ENCODE measurements at places on chromosomes 3 and 15.

DNA sequence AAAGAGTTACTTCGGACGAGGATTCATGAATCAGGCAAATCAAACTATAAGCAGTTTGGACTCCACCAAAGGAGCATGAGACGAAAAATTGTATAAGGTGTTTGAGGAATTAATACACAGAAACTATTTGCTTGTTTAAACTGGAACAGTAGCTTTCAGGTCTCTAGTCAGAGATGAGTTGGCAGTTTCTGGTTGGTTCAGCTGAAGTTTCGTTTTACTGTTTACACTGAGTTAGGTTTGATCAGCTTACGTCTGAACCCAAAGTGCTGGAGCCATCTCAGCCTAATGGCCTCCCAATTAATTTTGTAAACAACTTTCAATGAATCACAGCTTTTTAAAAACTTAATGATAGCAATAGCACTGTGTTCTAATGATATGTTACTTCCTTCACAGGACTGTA, 703.7 kb downstream of the NLGN1 start:
- DNase-seq = no peak

GRCh38 chr3:97711654-97712053, 52.9 kb upstream of the ARL6 start:
- DNase-seq = no peak

GRCh38 chr15:49415149-49415548, 7.9 kb upstream of the FGF7 start:
- DNase-seq = no peak

GRCh38 chr3:143697975-143698374, 150.3 kb downstream of the SLC9A9 start:
- DNase-seq = no peak

- DNase-seq = no peak
Observed at GRCh38 chr3:27526614-27527315, 42.6 kb upstream of the SLC4A7 start.

- peak; percentile 71 for DNase-seq
Observed at GRCh38 chr3:155079468-155079745, 712 bp upstream of the MME start.

GRCh38 chr3:11096266-11097139, 57.8 kb upstream of the HRH1 start:
- DNase-seq = peak; percentile 80

- no peak for DNase-seq
Observed at GRCh38 chr3:196273655-196274054, 13.9 kb downstream of the PCYT1A start.

- DNase-seq = no peak
Observed at GRCh38 chr3:171206283-171206682, 179.8 kb upstream of the SLC2A2 start.

- peak; percentile 27 for DNase-seq
Observed at GRCh38 chr3:59450946-59451763, 401.3 kb upstream of the CFAP20DC start.

DNA sequence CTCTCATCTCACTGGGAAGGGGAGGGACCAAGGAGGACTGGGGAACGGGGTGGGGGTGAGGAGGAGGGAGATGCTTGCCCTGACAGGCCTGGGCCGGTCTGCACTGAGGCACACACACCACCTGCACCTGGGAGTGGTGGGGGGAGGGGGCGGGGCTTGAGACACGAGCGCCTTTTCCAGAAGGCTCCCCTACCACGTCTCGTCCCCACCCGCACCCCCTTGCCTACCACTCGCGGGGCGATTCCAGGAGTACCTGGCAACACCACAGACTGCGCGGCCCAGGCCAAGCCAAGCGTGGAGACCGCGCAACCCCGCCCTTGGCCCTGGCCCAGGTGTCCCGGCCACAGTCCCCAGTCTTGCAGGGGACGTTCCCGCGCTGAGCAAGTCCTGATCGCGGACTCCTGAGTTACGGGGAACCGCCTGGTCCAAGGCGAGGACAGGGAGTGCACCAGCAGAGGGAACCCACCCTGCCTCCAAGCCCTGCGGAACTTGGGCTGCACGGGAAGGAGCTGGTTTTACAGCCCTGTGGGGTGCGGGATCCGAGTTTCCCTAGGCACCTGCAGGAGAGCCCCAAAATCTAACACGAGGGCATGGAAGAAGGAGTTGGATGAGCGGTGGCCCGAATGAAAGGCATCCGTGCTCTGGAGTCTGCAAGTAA, 68.1 kb upstream of the SH3GL3 start:
- no peak for DNase-seq

DNA sequence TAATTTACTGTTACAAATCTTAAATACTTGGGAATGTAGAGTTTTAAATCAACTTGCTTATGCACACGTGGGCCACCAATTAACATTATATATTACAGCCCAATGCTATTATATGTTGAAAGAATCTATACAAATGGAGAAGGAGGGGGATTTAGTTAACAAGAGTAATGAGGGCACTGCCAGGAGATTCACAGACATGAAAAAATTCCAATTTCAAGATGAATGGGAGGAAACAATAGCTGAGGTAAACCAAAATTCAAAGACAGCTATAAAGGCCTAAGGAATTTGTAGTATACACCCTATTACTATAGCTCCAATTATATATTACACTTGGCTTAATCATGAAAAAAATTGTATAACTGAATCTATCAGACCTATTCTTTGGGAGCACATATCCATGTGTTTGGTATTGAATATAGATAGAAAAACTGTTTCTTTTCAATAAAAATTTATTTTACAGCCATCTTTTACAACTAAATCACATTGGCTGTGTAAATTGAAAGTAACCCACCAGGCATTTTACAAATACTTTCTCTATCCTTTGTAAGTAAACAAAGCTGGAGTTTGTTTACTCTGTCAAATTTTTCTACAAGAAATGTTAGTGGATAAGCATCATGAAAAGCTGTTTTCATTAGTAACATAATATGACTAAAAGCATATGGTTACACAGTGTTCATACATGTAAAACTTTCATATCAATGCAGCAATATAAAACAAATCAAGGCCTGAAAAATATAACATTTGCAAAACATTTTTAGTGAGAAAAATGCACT, 1045.8 kb downstream of the ROBO1 start:
- DNase-seq = no peak

GRCh38 chr3:81295906-81296577, 465.4 kb downstream of the GBE1 start:
- no peak for DNase-seq

DNA sequence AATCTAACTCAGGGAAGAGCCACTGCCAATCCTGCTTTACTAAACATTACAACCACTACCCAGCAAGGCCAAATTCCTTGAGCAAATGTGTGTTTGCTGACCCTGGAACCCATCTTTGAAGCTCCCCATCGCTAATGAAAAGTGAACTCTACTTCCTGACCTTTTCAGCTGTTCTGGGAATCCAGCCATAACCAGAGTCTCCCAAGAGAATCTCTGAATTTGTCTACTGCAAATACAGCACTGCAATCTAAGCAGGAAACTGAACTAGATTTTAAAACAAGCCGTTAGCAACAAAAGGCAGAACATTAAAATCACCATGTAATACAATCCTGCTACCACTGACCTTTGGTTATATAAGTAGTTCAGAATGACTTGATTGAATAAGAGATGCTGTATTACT, 309.2 kb downstream of the MAGI1 start:
- DNase-seq = peak; percentile 87

DNA sequence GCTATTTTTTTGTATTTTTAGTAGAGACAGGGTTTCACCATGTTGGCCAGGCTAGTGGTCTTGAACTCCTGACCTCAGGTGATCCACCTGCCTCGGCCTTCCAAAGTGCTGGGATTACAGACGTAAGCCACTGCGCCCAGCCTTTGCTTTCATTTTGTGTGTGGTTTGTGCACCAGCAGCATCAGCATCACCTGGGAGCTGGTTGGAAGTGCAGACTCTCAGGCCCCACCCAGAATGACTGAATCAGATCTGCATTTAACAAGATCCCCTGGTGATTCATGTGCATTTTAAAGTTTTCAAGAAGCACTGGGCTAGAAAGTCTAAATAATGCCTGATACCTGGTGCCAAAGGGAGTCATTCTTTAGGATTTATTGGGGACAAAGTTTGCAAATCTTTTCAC, 73.4 kb upstream of the BNIP2 start:
- no peak for DNase-seq

- peak; percentile 21 for DNase-seq
Observed at GRCh38 chr3:134340362-134340981, 33.8 kb downstream of the AMOTL2 start.

DNA sequence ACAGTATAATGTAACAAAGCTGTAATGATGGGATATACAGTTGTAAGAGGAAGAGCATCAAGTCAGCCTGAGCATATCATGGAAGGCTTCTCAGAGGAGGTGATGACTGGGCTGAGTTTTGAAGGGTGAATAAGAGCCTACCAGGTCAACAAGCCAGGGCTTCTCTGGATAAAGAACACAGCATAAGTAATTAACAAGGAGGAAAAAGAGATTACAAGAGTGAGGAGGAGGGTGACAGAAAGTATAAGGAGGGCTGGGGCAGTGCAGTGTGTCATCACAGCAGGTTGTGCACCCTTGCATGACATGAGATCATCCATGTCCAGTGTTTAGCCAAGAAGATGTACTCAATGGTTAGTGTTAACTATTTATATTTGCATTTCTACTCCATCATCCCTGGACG, 16.9 kb upstream of the SPATA12 start:
- DNase-seq = no peak

GRCh38 chr3:12662593-12663400, 1.1 kb downstream of the RAF1 start:
- peak; percentile 29 for DNase-seq

- no peak for DNase-seq
Observed at GRCh38 chr3:187798126-187798525, 52.9 kb upstream of the BCL6 start.

- peak; percentile 72 for DNase-seq
Observed at GRCh38 chr3:183764847-183765731, 60.3 kb downstream of the MAP6D1 start.

DNA sequence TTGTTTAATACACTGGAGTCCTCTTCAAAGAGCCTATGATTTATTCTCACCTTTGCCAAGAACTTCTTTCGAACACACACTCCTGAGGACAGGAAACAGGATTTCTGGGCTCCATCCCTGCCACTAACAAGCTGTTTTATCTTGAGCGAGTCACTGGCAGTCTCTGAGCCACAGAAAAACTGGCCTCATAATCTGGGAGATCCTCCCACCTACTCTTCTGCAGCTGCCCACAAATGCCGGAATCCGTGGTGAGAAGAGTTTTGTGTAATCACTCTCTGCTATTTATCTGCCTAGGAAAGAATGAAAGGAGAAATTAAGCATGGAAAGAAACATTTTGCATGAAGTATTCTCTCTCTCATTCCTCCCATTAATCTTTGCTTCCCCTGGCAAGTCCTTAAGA, 172.0 kb upstream of the TRIM42 start:
- DNase-seq = no peak

GRCh38 chr3:148641722-148642121, 56.0 kb upstream of the AGTR1 start:
- DNase-seq = no peak

DNA sequence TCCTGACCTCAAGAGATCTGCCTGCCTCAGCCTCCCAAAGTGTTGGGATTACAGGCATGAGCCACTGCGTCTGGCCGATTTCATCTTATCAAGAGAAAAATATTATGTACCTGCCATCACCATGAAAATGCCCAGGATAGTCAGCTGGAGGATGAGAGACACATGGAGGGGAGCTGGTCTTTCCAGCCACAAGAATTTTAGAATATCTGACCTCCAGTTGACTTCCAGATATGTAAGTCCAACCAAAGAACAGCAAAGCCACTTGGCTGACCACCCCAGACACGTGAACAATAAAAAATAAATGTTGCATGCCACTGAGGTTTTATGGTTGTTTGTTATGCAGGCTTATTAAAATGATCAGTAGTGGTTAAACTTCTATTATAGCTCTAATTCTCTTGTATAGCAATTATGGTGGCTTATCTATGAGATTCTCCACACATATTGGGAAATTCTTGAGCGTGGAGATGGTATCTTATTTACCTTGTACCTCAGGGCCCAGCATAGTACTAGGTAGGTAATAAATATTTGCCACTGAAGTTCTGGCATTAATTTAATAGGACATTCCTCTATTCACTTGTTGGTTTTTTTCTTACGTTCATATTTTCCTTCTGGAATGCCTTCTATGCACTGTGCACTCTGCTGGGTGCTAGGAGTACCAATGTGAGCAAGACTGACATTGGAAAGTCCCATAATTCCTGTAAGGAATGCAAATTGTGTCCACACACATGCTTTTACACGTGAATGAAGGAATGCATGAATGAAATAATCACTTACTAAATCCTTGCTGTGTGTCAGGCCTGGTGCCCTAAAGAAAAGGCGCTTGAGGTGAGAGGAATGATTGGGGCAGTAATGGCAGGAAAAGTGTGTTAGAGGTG, 77.6 kb downstream of the EDEM1 start:
- peak; percentile 85 for DNase-seq

DNA sequence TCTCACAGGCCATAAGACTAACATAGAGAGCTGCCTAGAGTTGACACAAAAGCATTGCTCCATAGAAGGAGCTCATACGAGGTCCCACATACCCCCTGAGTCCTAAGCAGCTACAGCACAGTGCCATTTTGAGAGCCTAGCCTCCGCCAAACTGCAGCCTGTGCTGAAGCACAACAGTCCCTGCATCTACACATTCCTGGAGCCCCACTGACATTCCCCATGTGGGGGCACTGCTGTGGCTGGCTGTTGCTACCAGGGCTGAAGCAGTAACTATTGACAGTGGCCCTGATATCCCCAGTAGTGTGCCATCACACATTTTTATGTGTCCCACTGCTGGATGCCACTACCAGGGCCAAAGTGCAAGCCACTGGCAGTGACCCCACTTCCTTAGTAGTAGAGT, 80.3 kb downstream of the CERS3 start:
- no peak for DNase-seq

DNA sequence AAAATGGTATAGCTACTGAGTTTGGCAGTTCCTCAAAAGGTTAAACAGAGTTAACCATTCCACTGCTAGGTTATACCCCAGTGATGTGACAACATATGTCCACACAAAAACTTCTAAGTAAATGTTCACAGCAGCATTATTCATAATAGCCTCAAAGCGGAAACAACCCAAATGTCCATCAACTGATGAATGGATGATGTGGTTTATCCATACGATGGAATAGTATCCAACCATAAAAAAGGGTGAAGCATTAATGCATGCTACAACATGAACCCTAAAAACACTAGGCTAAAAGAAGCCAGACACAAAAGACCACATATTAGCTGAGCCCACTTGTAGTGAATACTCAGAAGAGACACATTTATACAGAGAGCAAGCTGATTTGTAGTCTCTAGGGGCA, 9.0 kb downstream of the XXYLT1 start:
- no peak for DNase-seq

DNA sequence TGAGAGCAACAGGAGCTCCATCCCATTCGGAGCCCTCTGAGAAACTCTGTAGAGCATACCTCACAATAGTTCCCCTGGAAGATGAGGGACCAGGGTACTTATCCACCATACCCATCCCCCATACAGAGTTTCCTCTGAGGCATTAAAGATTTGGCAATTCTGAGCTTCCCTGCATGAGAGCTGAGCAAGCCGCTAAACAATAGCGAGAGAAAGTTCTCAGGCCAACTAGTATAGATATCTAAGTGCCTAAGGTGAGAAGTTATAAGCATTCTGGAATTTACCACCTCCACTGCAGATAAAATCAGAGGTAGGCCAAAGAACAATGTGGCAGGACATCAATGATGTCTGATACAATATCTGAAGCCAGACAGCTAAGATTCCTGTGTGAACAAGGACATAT, 129.1 kb upstream of the MBNL1 start:
- no peak for DNase-seq

All from AG10803 (cell line).